ENCODE measurements at places on chromosomes 2 and 18. TPM values are rescaled to one million over a fixed set of nuclear protein-coding genes. Genes with fewer than 3 reads are reported as not detected.

DNA sequence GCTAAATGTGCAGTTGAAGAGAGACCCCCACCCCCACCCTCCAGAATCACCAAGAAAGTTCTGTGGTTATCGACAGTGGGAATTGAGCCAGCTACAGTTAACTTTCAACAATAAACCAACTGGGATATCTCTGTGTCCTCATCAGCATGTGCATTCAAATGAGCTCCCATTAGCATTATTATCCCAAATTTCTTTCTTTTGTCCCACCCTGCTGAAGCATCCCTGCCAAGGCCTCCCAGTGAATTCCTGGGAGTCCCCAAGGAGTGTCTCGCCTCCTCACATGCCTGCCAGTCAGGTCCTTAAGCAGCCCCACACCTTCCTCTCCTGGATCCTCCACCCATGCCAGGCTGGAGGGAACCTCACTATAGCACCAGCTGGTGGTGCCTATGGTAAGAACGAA, 422.1 kb upstream of the HNRNPA3 start:
- no peak for DNase-seq

The FBLN7 gene
- 10.6 TPM for polyA plus RNA-seq

GRCh38 chr2:15863089-15863488, 77.3 kb upstream of the MYCN start:
- no peak for DNase-seq

The STON1 gene
- polyA plus RNA-seq, result 11.9 TPM

DNA sequence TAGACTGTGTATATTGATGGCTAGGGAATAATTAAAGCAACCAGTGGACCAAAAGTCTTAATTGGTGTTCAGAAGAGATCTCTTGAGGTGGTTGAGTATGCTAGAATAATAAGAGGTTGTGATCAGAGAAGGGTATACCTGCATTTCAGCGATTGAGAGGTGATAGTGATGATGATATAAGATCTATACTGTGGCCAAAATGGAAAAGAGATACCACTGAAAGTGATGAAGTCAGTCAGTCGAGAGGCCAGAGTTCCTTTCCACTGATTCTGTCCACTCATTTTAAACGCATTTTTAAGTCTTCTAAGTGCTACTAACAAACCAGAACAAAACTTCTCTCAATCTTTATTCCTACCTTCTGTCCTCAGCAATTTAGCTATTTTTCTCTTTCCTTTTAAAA, 32.9 kb downstream of the ACTR3 start:
- no peak for DNase-seq

DNA sequence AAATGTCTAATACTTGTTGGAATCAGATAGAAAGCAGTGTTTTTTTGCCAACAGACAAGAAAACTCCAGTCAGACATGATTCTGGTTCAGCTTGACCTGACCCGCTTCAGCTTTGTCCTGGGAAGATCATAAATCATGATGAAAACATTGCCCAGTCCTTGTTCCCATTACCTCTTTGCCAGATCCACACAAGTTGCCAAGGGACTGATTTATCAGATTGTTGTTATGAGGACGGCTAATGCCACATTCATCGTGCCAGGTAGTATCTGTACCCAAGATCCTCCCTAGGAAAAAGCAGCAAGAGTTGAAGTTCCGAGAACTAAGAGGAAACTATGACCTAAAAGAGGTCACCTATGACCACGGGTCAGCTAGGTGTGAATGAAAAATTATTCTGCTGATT, 39.0 kb downstream of the SLC40A1 start:
- no peak for DNase-seq
